Stimulated activated CD4-positive, alpha-beta T cell treated with anti-CD3 and anti-CD28 coated beads, Interleukin-1b, Interleukin-23, amount 100 ng/mL, for 1 hour (primary cell): ENCODE measurements at places on chromosomes 12 and 14.

DNA sequence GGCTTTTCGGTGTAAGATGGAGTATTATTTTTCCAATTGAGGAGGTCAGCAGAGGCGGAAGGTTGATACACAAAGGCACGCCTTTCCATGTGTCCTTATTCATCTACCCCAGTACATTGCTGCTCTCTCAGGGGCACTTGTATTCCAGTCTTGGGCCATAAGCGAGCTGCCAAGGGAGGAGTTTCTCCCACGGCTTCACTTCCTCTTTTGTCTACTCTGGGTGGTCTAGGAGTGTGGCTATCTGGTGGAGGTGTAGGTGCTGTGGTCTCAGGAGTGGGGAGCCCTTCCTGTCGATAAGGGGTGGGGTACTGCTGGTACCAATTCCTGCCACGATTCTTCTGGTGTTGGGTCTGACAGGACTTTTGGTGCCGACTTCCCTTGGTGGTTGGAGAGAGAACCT, 73.4 kb downstream of the GAS2L3 start:
- DNase-seq, result no peak

DNA sequence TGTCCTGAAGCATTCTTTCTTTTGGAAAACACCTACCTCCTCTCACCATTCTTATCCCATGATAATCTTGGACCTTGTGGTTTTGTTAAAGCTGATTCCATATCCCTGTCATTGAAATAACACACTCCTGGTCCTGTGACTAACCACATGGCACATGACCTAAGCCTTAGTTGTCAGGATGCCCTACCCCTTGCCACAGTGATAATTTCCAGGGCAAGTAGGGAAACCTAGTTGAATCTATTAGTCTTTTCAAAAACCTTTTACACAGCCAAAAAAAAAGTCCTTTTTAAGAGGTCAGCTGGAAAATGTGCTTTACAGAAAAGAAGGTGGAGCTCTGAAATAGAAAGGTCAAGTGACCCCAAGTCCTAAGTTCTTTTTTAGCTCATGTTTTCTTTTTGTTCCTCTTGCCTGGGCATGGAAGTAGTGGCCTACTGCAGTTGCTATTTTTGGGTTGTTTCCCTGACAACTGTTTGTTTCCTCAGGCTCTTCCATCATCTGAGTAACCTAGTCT, 608.4 kb downstream of the LRFN5 start:
- DNase-seq, result no peak

- DNase-seq, result no peak
Observed at GRCh38 chr14:19918553-19919264, 1.7 kb upstream of the OR4K5 start.

GRCh38 chr12:966724-967123, 17.2 kb upstream of the RAD52 start:
- DNase-seq, result no peak

DNA sequence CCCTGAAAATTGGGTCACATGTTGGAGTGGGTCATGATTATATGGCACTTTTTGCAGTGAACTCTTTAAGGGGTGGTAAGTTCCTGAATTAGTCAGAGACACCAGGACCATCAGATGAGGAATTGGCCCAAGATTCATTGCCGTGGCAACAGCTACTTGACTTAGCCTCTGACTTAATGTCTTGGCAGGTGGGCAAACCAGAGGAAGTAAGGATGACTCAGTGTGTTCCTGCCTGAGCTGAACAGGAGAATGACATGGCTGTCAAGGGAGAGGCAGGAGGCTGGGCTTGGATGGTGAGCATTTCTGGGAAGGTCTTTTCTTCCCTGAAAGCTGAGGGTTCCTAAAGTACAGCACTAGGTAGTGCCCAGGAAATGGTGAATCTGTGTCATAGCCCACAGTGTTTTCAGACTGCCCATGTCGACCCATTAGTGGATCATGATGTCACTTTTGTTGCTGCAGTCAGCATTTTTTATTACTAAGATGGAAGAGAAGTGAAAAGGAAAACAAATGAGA, 170.1 kb upstream of the PWP1 start:
- no peak for DNase-seq

DNA sequence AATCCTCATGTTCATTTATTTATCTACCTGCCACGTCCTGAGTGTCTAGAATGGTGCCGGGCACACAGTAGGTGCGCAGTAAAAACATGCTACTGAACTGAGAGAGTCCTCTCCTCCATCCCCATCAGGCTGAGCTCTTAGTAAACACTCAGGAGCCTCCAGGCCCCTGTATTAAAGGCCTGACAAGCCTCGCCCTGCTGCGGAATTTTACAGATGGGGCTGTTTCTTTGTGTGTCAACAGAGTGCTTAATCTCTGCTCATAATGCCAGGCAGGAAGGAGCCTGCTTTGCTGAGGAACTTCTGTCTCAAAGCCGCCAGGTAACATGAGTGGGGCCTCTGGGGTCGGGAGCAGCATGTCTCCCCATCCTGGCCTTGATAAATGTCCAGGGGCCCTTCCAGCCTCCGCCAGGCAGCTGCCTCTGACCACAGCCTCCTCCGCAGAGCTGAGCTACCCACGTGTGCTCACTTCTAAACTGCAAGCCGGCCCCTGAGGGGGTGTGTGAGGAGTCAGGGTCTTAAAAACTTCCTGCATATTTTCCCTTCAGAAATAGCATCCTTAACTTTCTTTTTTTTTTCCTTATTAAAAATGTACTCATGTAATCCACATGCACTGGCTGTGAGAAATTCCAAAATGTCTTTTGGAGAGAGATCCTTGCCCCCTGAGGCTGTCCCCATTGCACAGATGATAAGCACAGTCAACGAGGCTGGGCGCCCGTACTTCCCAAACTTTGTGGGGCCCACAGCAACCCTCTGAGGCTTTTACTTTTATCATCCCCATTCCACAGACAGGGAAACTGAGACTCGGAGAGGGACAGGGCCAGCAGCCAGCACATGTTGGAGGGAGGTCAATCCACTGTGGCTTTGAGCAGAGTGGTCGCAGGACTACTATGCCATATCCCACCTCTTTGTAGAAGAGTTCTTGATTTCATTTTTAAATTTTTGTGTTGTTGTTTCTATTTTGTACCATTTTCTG, 116.0 kb upstream of the NCOR2 start:
- DNase-seq, result no peak

DNA sequence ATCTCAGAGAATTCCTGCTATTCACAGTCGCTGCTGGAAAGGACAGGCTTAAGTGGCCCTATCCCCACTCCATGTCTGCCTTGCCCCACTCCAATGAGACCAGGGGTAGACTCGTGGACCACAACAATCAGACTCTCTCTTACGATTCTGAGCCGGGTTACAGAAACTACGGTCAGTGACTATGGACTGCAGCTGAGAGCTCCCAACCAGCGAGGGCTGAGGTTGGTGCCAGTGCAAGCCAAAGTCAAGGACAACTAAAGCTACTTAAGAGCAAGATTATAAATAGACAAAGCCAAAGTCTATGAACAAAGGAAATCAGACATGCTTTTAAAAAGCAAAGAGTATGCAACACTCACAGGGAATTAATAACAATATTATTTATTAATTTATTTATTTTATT, 18.3 kb upstream of the AMIGO2 start:
- DNase-seq, result no peak
